ENCODE measurements at places on chromosomes 7 and 10.

DNA sequence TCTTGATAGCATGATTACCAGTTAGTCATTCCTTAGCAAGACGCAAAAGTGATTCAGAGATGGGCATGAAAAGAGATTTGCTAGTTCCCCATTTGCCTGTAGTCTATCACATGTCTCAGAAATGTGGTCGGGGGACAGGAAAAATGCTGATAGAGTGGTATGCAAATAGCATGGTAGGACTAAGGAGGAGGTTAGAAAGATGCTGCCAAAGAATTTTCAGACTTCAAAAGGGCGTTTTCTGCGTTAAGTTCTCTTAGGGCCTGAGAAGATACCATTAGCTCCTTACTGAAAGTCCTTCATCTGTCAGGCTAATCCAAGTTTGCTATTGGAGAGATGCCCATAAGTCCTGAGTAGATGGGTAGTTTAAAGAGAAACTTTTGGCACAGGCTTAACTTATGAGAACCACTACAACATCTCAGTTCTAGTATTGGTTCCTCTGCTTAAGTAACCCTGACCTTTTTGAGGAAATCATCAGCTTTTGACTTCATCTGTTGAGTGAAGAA, 2.7 kb downstream of the CALD1 start:
- no peak for DNase-seq

DNA sequence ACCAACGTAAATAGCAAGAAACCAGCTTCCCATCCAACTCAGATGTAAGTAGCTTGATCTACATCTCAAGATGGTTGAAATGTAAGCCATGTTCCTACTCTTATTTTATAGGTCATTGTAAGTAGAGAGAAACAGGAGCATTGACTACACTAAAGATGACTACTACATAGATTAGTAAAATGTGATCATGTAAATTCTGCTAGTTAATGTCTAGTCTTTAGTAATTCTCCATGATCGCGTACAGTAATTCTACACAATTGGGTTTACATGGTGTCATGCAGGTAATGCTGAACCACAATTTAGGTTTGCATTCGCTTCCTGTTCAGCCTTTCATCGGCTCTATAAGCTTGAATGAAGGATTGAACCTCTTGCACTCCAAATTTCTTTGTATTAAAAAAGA, 14.9 kb upstream of the SFMBT2 start:
- no peak for DNase-seq

GRCh38 chr7:45446195-45446944, 127.8 kb upstream of the ADCY1 start:
- no peak for DNase-seq

- no peak for DNase-seq
Observed at GRCh38 chr7:46468753-46469356, 547.8 kb upstream of the IGFBP3 start.

DNA sequence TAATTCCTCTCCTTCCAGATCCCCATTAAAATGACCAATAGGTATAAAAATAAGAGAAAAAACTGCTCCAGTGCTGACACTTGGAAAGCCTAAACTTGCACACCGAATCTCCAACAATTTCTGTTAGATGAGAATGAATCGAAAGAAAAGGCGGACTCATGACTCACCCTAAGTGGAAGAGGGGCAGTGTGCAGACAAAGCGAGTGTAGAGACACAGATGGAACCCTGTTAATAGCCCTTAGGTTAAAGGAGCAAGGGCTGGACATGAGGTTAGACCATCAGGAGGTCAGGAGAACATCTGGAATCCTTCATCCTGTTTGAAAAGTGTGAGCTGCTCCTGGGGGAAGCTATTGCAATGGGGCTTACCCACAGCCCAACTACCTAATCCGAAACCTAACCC, 103.4 kb upstream of the GLI3 start:
- DNase-seq = no peak

DNA sequence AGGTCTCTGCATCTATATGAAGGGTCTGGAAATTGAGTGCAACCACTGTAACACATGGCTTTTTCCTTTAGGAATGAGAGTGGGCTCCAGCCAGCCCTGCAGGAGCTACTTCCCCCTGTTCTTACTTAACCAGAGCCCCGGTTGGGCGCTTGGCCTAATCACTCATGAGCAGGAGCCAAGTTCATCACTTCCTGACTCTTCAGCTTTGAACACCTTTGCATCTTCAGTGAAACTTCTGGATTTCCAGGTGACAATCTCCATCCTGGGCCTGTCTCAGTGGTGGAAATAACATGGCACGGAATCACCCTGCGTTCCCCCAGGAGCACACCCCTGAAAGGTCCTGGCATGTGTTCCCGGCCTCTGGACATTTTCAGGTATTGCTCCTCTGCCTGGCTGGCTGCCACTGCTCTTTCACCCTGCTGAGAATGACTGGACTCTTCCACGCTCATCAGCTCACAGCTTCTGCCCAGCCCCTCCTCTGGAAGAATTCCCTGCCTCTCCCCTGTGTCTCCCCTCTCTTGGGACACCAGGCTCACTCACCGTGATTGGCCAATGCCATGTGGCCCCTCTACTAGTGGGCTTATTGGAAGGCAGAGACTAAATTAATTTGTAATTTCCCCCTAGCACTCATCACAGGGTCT, 229.1 kb upstream of the GRB10 start:
- DNase-seq = no peak

GRCh38 chr10:118979661-118980060, 49.9 kb upstream of the NANOS1 start:
- no peak for DNase-seq

DNA sequence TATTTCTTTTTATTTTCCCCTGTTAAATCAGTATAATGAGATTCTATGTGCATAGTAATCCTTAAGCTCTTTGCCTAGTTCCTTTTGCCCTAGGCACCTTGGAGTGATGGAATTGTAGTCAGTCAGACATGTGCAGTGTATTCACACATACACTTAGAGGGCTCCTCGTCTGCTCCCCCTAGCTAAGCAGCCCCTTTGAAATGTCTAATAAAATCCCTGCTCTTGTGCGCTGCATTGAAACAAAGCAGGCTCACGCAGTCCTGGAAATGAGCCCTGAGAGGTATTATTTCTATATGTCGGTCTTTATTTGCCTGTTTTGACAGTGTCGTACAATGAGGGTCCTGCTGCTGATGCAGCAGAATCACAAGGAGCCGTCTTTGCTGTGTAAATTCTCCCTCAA, 258.7 kb downstream of the AUTS2 start:
- DNase-seq = no peak

Data from activated T-cell treated with anti-CD3 and anti-CD28 coated beads, Interleukin-2, amount 50 U/mL, for 24 hours (primary cell).